Right cardiac atrium (tissue), 5 donors: ENCODE measurements at places on chromosomes 3 and 15. TPM values are rescaled to one million over a fixed set of nuclear protein-coding genes. Genes with fewer than 3 reads are reported as not detected.
A peak's percentile ranks its signal among the peaks of the same experiment; 100 is the strongest.

GRCh38 chr3:141597931-141598330 lies 111.1 kb downstream of the RASA2 start:
- no peak for DNase-seq

The RBP2 gene
- not detected for polyA plus RNA-seq

DNA sequence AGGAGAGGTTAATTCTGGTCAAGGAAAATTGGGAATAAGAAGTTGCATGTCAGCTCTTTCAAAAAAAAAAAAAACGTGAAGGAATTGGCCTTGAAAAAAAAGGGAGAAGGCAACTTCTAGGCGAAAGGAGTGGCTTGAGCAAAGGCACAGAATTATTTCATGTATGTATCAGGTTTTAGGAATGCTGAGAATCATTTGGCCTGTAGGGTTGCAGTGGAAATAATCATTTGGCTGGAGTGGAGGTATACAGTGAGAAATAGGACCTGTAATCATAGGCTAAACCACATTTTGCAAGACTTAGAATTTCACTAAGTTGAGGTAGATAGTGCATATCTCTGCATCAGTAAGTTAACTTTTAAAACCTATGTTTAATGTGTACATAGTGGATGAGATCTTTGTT lies 54.9 kb downstream of the EPHA6 start:
- DNase-seq: no peak

GRCh38 chr3:159919873-159920272 lies 68.8 kb upstream of the IL12A start:
- no peak for DNase-seq

DNA sequence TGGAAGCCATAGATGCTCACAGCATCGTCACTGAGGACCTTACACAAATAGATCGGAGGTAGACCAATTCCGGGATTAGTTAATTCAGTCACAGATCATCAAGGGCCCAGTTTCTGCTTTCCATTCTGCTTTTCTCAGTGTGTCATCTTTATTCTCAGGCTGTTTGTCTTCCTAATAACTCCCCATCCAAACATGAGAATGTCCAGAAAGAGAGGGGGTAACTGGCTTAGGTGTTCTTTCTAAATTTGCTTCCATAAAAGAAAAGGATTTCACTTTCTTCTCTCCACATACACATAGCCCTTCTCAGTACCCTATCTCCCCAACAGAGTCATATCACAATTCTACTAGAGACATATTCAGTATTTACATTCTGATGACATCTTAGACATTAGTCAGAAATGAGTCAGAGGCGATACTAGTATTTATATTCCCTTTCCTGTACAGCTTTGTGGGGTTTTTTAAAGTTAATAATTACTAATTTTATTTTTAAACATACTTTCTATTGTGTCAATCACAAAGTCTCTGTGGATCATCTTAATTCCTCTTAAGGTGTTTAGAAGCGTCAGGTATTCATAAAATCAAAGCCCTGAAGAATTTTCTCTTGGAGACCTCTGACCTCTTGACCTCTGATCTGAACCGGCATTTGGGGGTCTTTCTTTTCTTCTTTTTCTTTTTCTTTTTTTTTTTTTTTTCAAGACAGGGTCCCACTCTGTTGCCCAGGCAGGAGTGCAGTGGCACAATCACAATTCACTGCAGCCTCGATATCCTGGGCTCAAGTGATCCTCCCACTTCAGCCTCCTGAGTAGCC lies 24.3 kb upstream of the IL12A start:
- DNase-seq: no peak

The UBAP1L gene
- 1.4 TPM for polyA plus RNA-seq

The CCDC9B gene
- 99.7 TPM for polyA plus RNA-seq

GRCh38 chr15:95875121-95875643 lies 455.3 kb upstream of the NR2F2 start:
- no peak for DNase-seq

- no peak for DNase-seq
These were observed 3.8 kb downstream of the ANP32A start for GRCh38 chr15:68816795-68817303.

DNA sequence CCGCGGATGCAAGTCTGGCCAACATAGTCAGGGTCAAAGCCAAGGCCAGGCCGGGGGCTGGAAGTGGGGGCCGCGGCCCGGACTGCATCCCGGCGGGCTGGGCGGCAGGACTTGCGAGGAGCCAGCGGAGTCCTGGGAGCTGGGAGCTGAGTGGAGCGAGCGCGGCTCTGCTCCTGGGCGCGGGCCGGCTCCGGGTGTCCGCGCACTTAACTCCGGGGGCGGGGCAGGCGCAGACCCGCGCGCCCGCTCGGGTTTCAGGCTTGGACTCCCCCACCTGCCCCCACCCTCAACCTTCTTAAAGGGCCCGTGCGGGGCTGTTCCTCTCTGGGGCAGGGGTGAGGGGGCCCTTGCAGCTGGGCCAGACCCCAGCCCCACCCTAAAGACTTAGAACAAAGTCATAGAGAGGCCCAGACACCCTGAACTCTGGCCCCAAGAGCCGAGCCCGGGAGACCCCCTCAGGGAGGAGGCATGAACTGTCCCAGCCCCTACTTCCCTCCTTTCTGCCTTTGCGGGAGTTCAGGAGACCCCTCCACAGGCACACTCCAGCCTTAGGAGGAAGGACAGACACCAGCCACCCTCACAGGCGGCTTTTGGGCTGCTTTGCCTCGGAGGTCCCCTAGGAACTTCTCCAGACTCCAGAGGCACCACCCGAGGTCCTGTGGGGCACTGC lies at the start of gene CSPG4:
Gene CSPG4 (minus strand): TSS at position 181 of the 670 bp plus-strand sequence. CDS start 93 bp downstream, at position 88.
- DNase-seq: peak; percentile 92

The DUOXA1 gene
- 1.2 TPM for polyA plus RNA-seq

- no peak for DNase-seq
These were observed 183.2 kb downstream of the NEK10 start for GRCh38 chr3:27186013-27186412.

The SLC35G2 gene
- 5.7 TPM for polyA plus RNA-seq

DNA sequence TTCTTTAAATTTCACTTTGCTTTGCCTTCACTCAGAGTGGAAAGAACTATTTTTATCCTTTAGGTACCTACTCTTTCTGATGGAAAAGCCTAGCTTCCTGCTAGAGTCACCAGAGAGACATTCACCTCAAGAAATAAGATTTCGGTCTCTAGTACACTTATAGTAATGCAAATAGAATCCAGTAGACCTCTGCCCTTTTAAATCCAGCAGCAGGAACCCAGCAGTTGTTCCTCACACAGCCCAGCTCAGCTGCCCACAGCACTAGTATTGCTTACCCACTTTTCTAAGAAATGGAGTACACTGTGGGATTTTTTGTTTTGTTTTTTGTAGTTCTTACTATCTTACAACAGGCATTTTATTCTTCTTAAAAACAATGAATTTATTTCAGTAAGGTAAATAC lies 497.0 kb upstream of the CCDC54 start:
- DNase-seq: no peak

- DNase-seq: no peak
These were observed 9.1 kb downstream of the RASL12 start for GRCh38 chr15:65058394-65059368.

DNA sequence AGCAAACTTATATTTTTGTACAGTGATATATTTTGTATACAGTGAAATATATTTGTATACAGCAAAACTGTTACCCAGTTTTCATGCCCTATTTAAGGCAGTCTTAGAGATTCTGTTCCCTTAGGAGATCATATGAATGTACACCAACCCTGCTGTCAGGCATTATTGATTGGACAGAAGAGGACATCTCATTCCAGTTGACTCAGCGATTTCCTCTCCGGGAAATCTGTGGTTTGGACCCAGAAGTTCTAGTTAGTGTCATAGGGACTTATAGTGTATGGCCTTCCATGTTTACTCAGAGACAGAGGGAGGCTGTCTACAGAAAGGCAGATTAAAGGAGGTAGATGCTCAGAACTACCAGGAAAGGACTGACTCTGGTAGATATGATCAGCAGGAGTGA lies 318.8 kb upstream of the KCNMB2 start:
- no peak for DNase-seq

- peak; percentile 68 for DNase-seq
These were observed 225.6 kb upstream of the TLE3 start for GRCh38 chr15:70323111-70323851.

GRCh38 chr3:39330824-39331223 lies 1.3 kb downstream of the CCR8 start:
- no peak for DNase-seq

- DNase-seq: no peak
These were observed 195.2 kb downstream of the PDCD6IP start for GRCh38 chr3:33993631-33994030.

The AHSG gene
- 0.05 TPM for polyA plus RNA-seq

GRCh38 chr15:60695713-60696522 lies 217.0 kb upstream of the ICE2 start:
- DNase-seq: no peak

DNA sequence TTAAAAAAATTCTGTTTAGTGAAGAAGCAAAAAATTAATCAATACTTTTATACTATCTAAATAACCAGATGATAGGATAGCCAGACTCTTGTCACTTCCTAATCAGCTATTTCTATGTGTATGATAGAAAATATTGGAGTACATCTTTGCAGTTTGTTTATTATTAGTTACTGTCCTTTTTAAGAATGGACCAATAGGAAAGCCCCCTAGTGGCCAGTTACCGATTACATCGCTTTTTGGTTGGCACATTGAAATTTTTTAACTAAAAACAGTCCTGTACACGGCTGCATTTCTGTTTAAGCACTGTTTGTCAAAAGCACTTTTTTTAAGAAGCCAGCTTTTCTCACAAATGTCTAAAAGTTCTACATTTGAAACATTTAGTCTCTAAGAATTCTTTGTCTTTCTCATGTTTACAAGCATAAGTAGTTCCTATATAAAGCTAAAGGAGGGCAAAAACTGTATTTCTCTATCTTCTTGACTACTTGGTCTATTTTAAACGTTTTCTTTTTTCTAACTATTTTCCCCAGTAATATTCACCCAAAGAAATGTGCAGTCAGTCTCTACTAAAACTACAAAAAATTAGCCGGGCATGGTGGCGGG lies 253.2 kb upstream of the LRTM1 start:
- DNase-seq: no peak

DNA sequence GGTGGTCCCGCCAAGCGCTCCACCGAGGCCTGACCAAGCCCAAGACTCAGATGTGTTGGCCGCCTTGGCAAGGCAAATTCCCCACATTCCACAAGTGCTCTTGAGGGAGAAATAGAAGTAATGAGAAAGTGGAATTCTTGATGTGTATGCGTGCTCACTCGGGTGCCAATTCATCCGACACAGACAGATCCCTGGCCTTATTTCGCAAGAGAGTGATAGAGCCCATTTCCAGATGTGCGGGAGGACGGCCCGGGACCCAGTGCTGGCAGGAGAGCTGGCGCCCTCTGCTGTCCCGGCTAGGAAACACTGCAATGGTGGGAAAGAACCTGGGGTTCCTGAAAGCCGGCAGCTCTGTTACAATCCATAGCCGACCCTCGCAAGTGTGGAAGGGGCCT lies 76.0 kb downstream of the HMG20A start:
- DNase-seq: peak; percentile 94
